ENCODE measurements at places on chromosomes 5 and 9.

DNA sequence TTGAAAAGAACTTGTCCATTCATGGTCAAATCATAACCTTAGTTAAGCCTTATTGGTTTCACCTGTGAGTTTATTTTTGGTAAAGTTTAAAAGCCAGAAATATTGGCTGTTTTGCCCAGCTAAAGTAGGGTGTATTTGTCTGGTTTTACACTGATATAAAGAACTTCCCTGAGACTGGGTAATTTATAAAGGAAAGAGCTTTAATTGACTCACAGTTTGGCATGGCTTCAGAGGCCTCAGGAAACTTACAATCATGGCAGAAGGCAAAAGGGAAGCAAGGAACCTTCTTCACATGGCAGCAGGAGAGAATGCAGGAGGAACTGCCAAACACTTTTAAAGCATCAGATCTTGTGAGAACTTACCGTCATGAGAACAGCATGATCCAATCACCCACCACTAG, 55.3 kb downstream of the JAKMIP2 start:
- DNase-seq = peak; percentile 47

DNA sequence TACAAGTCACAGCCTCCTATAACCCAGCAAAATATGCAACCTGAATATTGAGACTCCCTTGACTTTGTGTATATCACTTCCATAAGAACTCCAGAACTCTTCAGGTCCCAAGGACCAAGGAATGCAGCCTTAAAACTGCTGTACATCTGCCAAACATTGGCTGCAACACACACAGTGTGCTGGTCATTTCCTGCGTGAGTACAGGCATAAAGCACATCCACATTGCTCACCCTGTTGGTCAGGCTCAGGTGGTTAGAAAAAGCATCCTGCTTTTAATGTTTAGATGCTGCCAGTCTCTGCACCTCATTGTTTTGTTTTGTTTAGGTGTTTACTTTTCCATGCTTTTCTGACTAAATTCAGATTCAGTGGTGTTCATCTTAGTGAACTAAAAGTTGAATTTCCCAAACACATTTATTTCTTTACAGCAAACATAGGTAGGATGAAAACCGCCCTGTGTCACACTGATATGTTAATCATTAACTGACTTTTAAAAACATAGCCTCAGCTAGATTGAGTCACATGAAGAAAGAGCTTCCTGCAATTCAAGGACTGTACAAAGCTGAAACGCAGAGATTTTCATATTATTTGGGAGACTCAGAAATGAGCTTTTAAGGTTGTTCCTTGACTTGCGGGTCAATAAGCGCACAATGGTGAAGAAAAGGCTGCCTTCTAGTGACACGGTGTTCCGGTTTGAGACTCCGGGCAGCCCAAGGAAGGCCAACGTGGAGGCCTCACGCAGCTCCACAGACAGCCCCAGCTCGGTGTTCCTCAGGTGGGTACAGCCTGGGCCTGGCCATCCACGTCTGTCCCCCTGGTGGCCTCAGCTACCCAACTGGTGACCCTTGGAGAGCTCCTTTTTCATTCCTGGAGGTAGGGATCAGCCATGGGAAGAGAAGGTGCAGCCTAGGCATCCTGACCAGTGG, 52.2 kb upstream of the GRAMD2B start:
- DNase-seq = peak; percentile 57

DNA sequence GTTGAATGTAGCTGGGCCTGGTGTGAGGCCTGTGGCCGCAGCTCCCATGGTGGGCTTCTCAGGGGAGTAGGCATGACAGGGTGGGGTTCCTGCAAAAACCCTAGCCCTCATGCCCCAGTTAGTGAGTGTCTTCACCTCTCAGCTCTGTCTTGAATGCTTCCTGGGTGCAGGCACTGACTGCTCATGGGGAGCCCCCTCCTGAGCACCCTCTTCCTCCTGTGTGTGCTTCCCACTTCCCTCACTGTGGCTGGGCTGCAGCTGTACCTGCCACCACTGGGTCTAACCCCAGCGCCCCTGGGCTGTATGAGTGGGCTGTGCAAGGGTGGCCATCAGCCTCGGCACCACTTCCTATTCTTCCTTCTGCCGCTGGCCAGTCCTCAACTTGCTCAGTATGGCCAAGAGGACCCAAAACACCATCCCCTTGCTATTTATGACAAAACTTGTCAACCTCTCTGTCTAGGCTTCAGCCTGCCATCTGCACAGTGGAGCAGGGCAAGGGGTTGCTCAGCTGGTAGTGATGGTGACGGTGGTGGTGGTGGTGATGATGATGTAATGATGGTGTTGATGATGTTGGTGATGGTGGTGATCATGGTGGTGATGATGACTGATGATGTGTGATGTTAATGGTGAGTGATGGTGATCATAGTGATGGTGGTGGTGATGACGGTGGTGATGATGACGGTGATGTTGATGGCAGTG, 67.5 kb downstream of the RXRA start:
- no peak for DNase-seq

DNA sequence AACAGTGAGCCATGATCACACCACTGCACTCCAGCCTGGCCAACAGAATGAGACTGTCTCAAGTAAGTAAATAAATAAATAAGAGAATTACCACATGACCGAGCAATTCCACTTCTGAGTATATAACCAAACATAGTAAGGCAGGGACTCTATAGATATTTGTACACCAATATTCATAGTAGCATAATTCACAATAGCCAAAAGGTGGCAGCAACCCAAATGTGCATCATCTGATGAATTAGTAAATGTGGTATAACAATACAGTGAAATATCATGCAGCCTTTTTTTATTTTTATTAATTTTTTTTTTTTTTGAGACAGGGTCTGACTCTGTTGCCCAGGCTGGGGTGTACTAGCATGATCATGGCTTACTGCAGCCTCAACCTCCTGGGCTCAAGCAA, 33.1 kb downstream of the ALDH7A1 start:
- DNase-seq = peak; percentile 9

DNA sequence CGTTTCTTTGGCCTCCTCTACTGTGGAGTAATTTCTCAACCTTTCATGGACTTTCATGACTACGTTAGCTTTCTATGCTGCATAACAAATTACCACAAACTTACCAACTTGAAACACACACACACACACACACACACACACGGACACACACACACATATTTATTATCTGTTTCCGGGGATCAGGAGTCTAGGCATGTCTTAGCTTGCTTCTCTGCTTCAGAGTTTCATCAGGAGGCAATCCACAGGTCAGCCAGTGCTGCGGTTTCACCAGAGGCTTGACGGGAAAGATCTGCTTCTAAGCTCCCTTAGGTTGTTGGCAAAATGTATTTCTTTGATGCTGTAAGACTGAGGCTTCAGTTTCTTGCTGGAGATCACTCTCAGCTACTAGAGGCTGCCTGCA, 59.0 kb upstream of the C9orf72 start:
- DNase-seq = no peak

- DNase-seq = no peak
Measured at GRCh38 chr5:131272307-131272706, 8.5 kb downstream of the CDC42SE2 start.

- no peak for DNase-seq
Measured at GRCh38 chr9:34552986-34553385, 30.2 kb upstream of the ENHO start.

GRCh38 chr5:7873216-7873615, 4.3 kb downstream of the MTRR start:
- DNase-seq = no peak

GRCh38 chr5:96297290-96297689, 135.8 kb downstream of the PCSK1 start:
- peak; percentile 50 for DNase-seq

- no peak for DNase-seq
Measured at GRCh38 chr5:83595217-83595616, 123.7 kb downstream of the VCAN start.

DNA sequence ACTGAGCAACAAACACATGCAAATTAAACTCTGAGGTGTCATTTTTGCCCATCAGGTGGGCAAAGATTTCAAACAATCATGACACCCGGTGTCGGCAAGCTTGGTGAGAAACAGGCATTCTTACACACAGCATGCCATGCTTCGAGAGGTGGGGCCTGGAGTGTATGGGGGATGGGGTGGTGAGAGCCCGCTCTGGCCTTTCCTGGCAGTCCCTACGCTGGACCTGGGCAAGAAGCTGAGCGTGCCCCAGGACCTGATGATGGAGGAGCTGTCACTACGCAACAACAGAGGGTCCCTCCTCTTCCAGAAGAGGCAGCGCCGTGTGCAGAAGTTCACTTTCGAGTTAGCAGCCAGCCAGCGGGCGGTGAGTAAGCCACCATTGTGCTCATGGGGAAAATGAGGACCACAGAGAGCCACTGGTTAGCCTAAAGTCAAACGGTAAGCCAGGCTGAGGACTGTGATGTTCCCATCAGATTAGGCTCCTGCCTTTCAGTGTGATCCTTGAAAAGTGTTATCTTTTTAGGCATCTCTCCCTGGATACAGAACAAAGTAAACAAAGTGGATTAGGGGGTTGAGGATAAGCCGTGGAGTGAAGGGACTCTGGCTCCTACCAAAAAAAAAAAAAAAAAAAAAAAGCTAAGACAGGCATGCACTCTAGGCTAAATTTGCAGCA, 9.4 kb downstream of the MYOZ3 start:
- no peak for DNase-seq

GRCh38 chr9:109986521-109986991, 206.6 kb downstream of the PALM2AKAP2 start:
- DNase-seq = peak; percentile 81

DNA sequence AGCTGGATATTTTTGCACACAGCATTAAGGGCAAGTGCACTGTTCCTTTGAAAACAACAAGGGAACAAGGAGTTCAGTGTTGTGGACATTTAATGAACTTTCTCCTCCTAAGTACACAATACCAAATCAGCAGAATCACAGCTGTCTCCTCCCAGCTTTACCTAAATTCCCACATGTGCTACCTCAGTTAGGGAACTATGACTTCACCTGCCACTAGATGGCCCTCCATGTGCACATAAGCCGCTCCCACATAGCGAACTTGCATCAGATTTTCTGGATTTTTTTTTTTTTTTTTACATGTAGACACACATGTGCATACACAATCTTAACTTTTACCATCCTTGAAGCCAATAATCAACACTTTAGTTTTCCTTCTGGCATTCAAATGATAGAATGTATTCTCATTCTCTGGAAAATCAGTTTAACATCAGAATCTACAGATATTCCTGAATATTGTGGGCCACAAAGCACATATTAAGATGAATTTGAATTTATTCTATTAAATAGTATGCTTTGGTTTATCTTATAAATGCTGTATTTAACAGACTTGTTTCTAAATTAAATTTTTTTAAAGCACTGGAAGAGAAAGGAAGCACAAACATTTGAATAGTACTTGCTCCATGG, 123.6 kb downstream of the PALM2AKAP2 start:
- DNase-seq = peak; percentile 82

DNA sequence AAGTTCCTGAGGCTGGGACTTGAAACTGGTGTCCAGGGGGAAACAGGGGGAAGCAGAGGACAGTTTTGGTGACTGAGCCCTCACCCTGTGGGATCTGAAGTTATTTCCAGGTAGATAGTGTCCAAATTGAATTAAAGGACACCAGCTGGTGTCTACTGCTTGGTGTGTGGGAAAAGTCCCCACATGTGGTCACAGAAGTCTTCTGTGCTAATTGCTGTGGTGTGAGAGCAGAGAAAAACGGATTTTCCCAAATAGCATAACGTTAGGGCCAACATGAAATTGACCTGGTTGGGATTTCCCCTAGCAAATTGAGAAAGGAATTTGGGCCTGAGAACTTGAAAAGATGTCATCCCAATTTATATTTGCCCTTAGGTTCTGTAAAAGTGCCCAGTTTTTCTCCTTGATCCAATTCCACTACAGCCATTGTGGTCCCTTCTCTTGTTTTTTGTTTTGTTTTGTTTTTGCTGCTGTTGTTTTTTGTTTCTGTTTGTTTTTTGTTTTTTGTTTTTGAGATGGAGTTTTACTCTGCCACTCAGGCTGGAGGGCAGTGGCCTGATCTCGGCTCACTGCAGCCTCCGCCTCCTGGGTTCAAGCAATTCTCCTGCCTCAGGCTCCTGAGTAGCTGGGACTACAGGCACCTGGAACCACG, 5.6 kb upstream of the STARD4 start:
- DNase-seq = no peak

GRCh38 chr5:57862471-57862911, 379.9 kb upstream of the ACTBL2 start:
- no peak for DNase-seq

GRCh38 chr5:33182986-33183385, 257.8 kb upstream of the TARS1 start:
- no peak for DNase-seq

- DNase-seq = no peak
Measured at GRCh38 chr9:134624137-134624591, 17.4 kb upstream of the COL5A1 start.

GRCh38 chr5:91315701-91316100, 67.4 kb downstream of the ARRDC3 start:
- no peak for DNase-seq

DNA sequence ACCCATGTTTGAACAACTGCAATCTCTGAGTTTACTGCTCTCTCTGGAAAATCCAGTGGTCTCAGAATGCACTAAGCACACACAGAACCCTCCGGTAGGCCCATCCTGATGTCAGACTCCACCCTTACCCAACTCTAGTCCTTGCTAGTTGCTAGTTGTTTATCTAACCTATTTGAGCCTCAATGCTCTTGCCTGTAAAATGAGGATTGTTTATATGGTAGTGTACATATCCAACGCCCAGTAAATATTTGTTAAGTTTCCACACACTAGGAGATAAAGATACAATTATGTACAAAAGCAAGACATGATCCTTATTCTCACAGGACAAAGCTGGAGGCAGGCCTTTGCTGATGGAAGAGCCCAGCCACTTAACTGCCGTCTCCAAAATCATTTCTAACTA, 192.2 kb downstream of the SPOCK1 start:
- no peak for DNase-seq

DNA sequence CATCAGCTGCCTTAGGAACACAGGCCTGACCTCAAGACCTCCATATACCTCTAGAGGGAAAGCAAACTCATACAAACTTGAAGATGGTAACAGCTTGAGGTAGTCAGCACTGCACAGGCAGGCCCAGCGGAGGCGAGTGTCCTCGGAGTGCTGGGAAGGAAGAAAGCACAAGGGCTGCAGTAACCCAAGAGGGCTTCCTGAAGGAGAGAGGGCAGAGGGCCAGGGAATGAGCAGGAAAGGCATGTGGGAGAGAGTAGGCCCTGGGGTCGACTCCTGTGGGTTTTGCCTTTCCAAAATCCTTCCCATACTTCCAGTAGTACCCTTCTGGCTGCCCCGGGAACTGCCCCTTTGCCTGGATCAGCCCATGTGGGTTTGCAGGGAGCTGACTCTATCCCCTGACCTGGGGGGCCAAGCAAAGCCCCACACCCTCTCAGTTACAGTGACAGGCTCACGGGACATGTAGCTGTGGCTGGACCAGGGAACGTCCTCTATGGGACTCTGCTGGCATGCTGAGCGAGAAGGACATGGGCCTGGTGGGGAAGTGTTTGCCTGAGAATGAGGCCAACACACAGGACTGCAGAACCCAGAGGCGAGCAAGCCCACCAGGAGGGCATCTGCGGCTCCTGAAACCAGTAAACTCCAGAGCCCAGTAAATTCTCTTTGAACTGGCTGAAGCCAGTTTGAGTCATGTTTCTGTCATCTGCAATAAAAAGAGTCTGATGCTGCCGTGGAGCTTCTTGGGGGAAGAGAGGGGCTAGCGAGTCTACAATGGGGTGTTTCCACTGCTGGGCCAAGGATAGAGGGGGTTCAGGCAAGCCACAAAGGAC, 64.1 kb downstream of the COL23A1 start:
- no peak for DNase-seq
